ENCODE measurements at places on chromosomes 5 and 9.

DNA sequence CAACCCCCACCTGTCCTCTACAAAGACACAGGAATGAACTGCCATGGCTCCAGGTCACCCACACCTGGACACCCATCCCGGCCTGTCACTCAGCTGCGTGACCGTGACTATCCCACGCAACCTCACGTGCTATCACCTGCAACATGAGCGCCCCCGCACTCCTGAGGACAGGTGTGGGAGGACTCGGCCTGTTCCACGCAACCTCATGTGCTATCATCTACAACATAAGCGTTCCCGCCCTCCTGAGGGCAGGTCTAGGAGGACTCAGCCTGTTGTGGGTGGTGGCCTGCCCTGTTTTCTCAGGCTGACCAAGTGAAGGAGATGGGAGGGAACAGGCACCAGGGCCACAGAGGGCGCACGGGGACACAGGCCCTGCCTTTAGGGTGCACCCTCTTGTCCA lies 4.1 kb downstream of the QSOX2 start:
- DNase-seq = no peak

DNA sequence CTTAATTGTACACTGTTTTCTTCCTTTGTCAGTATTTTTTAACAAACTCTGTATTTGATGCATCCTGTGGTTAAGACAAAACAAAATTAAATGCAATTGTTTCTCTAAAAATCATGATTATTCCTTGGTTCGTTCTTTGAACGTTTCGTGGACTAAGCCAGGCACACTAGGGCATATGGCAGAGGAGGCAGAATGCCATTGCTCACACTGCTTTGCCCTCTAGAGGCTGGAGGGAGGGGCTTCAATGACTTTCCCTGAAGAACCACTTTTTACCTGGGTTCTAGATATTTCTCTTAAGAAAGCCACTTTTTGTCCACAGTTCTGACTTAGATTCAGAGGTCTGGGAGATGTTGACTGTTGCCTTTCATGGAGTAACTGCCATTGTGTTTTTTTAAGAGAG lies 236.2 kb upstream of the ADAMTSL1 start:
- no peak for DNase-seq

GRCh38 chr5:137090721-137091120 lies 408.4 kb downstream of the SPOCK1 start:
- no peak for DNase-seq

- no peak for DNase-seq
Measured at GRCh38 chr9:115084709-115085108, 33.2 kb downstream of the TNC start.

GRCh38 chr9:2874001-2874750 lies 30.3 kb upstream of the PUM3 start:
- no peak for DNase-seq

GRCh38 chr5:131185523-131186104 lies 14.9 kb downstream of the LYRM7 start:
- DNase-seq = no peak

DNA sequence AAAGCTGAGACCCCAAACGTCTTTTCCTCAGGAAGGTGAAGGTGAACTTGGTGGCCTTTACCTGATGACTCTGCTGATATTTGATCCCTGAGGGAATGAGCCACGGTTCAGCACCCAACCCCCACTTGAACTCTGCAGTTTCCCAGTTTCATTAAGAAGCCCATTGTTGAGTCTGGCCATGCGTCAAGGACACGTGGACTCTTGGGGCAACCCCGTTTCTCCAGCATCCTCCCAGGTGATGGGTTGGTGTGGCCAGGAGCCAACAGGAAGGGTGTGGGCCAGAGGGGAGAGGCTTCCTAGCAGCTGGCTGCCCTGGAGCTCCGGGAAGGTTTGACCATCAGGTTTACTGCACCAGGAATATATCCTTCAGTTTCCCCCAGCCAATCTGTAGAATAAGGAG lies 59.5 kb upstream of the GNE start:
- DNase-seq = no peak

- peak; percentile 66 for DNase-seq
Measured at GRCh38 chr9:16154521-16155078, 601.8 kb downstream of the CCDC171 start.

- no peak for DNase-seq
Measured at GRCh38 chr5:109254511-109254910, 155.3 kb downstream of the PJA2 start.

GRCh38 chr5:65914641-65915196 lies 11.7 kb upstream of the ERBIN start:
- no peak for DNase-seq

- DNase-seq = no peak
Measured at GRCh38 chr9:86644675-86645034, 290.4 kb upstream of the TUT7 start.

DNA sequence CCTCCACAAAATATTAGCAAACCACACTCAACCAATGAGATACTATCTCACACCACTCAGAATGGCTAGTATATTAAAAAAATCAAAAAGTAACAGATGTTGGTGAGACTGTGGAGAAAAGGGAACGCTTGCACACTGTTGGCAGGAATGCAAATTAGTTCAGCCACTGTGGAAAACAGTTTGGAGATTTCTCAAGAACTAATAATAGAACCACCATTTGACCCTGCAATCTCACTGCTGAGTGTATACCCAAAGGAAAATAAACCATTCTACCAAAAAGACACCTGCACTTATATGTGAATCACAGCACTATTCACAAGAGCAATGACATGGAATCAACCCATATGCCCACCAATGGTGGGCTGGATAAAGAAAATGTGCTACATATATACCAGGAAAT lies 393.5 kb downstream of the PDE4D start:
- no peak for DNase-seq

- no peak for DNase-seq
Measured at GRCh38 chr5:154355129-154355611, 90.6 kb upstream of the SAP30L start.

DNA sequence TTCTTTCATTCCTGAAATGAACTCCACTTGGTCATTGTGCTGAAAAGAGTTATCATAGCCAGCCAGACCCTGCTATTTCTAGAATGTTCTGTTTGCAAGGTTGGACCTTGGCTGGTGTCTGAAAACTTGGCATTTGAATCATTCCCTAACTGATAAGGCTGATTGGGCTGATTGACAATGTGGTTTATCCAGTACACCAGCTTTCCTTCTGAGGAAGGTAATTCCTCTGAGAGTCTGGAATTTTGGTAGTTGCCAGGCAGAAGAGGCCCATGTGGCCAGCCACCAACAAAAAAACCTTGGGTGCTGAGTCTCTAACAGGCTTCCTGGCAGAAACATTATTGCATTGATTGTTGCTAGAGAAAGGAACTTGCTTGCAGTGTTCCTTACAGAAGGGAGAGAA lies 15.3 kb downstream of the SEC61B start:
- DNase-seq = no peak

DNA sequence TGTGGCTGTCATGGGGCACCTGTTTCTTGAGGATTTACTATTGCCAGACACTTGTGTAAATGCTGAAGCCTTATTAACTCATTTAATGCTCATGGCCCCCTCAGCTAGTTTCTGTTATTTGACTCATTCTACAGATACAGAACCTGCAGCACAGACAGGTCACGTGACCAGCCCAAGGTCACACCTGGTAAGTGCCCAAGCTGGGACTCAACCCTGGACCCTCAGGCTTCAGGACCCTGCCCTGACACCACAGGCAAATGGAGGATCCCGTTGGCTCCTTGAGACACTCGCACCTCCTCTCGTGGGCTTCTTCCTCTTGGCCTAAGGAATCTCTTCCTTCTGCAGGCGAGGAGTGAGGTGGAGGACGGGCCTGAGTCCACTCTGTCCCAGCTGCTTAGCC lies 10.6 kb upstream of the NEURL1B start:
- no peak for DNase-seq

DNA sequence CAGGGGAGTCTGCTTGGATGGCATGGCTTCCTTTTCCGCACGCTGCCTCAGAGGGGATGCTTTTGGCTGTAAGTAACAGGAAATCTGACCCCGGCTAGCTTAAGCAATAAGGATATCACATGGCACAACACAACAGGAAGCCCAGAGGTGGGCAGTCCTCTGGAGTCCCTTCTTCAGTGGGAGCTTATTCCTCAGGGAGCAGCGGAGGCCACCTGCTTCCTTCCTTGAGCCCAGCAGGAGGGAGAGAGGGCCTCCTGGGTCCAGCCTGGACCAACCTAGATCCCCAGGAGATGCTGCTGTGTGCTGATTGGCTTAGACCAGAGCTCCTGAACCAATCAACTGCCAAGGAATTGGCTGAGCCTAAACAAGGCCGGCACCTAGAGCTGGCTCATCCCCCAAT lies 66.3 kb downstream of the C9orf50 start:
- DNase-seq = no peak

DNA sequence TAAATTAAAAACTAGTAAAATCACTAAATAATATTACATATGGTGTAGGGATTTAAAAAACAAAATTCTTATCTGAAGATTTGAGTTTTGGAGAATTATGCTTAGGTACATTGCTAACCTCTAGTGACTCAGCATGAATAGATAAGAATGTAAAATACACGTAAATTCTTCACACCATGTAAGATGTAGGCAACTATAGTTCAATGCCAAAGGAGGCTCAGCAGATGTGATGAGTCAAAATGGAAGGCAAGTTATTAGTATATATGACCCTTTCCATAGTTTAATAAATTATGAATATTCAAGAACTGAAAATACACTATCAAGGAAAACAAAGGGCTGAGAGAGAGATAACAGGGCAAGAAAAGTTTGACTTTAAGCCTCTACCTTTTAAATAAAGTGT lies 79.0 kb downstream of the MRPS30 start:
- no peak for DNase-seq

DNA sequence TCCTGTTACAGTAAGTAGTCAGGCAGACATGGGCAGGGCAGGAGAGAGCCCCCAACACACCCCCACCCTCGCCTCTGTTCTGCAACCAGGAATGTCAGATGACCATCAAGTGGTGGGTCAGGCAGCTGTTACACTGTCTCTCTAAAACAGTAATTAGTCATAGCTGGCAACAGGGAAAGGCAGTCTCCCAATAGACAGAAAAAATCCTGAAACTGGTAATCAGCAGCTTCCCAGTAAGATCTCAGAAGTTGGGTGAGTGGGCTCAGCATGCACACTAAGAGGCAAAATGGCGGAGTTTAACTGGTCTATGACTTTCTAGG lies 90.2 kb downstream of the C5orf15 start:
- DNase-seq = no peak

DNA sequence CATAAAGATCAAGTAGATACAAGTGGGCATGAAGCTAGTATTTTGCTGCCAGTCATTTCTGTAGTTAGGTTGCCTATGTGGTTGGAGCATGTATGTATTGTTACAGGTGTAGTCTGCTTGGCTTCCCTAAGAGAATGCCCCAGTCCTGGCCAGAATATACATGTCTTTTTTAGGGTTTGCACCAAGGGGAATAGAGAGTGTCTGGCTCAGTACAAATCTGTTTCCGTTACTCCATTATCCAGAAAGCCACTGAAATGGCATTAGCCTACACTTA lies 23.2 kb downstream of the TGFBR1 start:
- no peak for DNase-seq

GRCh38 chr9:136098844-136099243 lies 3.8 kb upstream of the NACC2 start:
- DNase-seq = no peak

- DNase-seq = no peak
Measured at GRCh38 chr9:123085916-123086315, 52.4 kb downstream of the GPR21 start.

GRCh38 chr5:109674596-109674995 lies 15.1 kb upstream of the MAN2A1 start:
- no peak for DNase-seq

- DNase-seq = no peak
Measured at GRCh38 chr5:112366987-112367386, 52.1 kb downstream of the EPB41L4A start.

GRCh38 chr9:28774433-28775235 lies 1201.4 kb upstream of the C9orf72 start:
- DNase-seq = no peak

All from NCI-H2227 treated with DMSO at 0.1 percent for 48 hours (cell line).